RWPE1 (cell line): ENCODE measurements at places on chromosomes 4 and X.
A peak's percentile ranks its signal among the peaks of the same experiment; 100 is the strongest.

GRCh38 chr4:34412911-34413310 lies 1831.4 kb downstream of the ARAP2 start:
- no peak for DNase-seq

GRCh38 chr4:100168521-100168920 lies 21.7 kb downstream of the DDIT4L start:
- DNase-seq, result no peak

DNA sequence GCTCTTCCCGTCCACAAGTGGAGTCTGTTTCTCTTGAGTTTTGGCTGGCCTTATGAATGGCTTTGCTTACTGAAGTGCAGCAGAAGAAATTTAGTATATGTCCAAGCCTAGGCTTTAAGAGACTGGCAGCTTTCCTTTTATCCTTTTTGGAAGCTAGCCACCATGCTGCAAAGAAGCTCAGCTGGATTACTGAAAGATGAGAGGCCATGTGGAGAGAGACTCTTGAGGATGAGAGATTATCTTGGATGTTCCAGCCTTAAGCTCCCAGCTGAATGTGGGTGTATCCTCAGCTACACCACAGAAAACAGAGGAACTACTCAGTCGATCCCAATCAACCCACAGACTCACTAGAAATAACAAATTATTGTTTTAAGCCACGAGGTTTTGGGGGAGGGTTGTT lies 12.5 kb downstream of the CCNG2 start:
- no peak for DNase-seq

DNA sequence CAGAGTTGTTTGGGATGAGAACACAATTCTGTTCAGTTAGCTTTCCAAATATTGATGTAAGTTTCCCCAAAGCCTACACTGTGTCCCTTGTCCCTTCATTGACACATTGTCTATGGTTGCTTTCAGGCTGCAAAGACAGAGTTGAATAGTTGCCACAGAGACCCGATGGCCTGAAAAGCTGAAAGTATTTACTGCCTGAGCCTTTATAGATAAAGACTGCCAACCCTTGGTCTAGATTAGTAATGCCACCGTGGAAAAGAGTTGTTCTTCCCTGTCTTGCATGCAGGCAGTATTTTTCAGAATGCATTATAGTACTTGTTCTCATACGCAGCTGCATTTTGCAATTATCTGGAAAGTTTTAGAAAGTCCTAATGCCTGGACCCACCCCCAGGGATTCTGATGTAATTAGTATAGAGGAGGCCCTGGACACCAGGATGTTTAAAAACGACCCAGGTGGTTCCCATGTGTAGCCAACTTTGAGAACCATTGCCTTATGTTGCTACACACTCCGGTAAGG lies 180.8 kb downstream of the FRMPD4 start:
- DNase-seq, result no peak

DNA sequence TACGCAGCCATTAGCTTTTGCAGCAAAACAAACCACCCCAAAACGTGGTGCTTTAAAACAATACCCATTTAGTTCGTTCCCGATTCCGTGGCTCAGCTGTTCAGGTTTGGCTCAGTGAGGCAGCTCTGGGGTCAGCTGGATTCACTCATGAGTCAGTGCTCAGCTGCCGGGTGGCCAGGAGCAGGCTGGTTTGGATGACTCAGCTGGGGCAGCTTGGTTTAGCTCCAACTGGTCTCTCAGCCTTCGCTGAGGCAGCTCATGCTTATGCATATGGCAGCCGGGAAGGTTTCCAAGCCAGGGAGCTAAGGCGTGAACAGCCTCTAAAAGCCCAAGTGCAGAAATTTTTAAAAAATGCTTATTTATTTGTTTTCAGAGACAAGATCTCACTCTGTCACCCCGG lies 13.3 kb upstream of the CD99 start:
- DNase-seq, result peak; percentile 95

- DNase-seq, result no peak
Observed at GRCh38 chr4:145340071-145340675, 141.5 kb upstream of the SMAD1 start.

GRCh38 chrX:63275127-63275526 lies 76.0 kb downstream of the SPIN4 start:
- DNase-seq, result peak; percentile 5

DNA sequence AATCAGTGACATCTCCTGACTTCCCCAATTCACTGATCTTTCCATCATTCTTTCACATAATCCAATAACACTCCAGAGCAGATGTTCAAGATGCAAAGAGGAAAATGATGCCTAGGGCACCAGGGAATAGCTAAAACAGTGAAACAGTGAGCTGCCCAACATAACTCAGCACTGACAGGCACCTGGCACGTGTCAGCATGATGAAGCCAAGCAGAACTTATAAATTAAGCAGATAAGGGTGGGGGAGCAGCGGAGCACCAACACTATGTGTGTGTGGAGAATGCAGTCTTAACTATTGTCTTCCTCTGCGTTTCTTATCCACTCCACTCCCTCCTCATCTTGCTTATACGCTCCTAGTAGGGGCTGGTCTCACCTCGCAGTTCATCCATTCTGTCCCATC lies 89.4 kb downstream of the AMMECR1 start:
- DNase-seq, result no peak

GRCh38 chrX:130299279-130300009 lies 30.7 kb upstream of the ZNF280C start:
- no peak for DNase-seq

DNA sequence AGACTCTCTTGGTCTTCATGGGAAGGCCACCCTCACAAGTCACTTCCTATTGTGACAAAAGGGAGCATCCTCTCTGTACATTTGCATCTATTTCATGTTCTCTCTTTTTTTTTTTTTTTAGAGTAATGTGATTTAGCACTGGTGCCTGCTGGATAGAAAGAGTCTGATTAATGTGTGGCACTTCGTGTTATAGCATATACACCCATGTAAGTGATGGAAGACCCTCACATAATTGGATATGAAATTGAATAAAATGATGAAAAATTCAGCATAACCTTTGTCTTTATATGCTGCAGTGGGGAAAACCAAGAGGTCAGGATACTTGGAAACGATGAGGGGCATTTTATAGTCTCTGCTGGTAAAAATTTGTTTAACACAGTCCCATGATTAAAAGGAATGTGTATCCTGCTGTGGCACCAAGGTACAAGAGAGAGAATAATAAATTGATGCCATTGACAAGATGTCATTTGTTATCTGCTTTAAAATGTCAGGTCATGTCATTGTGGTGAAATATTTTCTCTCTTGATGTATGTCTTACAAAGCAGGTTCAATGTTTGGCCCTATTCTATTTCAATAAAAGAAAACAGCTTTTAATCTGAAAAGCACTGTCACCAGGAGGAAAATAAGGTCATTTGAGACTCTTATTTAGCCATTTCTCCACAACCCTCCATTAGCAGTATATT lies 1115.4 kb downstream of the STPG2 start:
- DNase-seq, result no peak

- no peak for DNase-seq
Observed at GRCh38 chr4:184280137-184280536, 62.5 kb upstream of the ENPP6 start.

DNA sequence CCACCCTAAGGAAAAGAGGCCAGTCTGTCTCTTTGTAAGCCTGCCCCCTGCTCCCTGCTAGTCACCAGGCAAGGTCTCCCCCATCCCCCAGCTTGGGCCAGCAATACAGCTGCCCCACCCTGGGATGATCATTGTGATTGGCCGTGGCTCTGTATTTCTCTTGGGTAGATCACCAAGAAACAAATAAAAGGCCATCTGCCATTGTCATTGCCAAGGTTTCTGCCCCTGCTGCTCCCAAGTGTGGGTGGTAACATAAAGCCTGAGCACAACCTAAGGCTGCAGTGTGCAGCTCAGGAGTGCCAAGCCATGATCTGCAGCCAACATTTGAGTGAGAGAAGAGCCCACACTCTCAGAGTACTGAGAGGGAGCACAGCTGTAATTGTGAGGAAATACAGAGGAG lies 241.0 kb upstream of the POF1B start:
- no peak for DNase-seq

DNA sequence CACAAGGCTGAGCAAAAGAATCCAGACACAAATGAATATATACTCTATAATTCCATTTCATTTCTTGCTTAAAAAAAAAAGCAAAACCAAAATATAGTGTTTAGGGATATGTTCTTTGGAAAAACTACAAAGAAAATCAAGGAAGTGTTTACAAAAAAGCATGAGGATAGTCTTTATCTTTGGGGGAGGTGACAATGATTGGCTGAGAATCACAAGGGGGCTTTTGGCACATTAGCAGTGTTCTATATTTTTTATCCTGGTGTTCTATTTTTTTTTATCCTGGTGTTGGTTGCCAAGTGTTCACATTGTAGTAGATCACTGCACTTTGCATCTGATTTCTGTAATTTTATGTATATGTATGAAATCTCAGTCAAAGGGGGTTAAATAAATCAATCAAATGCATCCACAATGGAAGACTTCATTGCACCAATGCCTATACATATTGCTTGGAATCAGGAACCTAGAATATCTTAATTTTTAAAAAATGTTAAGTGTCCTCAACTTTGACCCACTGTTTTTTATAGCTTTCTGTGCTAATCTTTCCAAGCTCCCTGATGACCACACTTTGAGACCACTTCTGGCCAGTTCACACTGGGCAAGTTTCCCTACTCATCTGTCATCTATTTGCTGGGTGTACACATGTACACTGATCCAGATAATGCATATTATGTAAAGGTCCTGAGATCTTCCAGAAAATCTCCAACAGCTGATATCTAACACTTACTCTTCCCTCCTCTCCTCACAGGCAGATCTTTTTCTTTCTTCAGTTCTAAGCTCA lies 3.7 kb downstream of the TBC1D9 start:
- DNase-seq, result no peak

DNA sequence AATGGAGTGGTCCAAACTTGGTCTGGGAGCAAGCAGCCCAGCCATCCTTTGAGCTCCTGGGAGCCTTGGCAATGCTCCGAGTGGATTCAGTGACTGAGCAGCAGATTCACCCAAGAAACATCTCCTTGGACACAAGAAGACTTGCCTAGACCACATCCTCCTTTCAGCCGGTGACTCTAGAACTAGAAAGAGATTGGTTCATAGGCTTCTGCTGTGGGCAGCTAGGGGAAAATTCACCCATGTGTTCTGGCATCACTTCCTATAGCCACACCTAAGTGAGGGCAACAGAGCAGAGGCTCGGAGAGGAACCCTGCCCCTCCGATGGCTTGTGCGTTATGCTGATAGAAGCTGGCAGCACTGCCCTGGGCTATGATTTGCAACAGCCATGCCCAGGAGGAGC lies 16.0 kb downstream of the ZNF275 start:
- no peak for DNase-seq

DNA sequence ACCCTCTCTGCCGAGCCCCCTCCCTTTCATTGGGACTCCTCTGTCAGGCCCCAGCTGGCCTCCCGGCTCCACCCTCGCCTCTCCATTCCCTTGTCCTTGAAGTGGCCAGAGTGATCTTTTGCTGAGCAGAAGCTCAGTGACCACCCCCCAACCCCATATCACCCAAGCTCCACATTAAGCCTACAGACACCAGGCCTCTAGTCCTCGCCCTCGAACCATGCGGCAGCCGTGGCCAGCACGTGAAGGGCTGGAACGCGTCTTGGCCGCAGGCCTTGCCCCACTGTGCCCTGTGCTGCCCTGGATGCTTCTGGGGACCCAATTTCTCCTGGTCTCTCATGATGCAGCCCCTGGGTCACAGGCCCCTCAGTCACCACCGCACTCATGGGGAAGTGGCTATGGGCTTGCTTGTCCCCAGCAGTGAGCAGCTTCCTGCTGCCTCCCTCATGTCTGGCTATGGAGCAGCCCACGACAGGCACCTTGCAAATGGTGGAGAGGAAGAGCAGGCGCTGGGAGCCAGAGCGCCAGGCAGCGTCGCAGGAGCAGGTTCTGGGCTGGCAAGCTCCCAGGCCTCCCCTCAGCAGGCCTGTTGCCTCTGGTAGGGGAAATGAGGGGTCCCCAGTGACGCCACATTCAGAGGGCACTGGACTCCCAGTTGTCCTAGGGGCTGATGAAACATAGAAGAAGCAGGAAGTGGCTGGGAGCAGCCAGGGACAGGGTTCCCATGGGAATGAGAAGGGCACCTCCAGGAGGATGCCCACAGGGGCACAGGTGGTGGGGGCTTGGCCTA lies 757 bp upstream of the SRPK3 start:
- no peak for DNase-seq

DNA sequence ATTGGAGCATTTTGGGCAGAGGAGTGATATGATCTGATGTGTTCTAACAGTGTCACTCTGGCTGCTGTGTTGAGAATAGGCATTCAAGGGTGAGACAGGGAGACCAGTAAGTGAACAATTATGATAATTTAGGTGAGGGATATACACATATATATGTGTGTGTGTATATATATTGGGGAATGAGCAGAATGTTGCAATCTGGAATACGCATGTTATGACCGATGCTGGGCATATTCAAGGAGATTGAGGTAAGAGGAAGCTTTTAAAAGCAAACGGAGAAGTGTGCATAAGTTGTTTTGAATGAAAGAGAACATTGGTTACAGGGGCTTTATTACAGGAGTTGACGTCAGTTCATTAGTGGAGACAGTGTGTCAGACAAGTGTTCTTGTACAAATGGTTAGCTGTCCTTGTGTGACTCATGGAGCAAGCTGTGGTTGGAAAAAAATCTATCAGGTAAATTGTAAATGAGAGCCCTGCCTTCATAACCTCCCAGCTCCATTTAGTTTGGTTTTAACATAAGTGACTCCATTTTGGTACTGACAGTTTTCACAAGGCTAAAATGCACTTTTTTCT lies 442.5 kb upstream of the LCORL start:
- DNase-seq, result no peak

DNA sequence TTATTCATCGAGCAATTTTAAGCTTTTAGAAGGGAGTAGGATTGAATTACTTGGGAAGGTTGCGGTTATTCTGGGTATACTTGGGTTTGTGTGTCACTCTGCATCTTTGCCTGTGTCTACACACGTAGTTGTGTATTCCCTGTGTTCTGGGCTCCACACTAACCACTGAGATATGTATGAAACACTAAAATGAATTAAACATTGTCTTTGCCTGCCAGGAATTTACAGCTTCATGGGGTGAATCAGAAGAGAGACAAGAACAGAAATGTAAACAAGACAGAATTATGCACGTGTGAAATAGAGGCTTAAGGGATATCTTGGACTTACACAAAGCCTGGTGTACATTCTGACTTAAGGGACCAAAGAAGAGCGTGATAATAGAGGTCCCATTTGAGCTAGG lies 228.5 kb downstream of the AFF2 start:
- no peak for DNase-seq
